ENCODE measurements at places on chromosomes 4 and X.
A peak's percentile ranks its signal among the peaks of the same experiment; 100 is the strongest.

GRCh38 chr4:38764277-38764676 is 18.5 kb downstream of the TLR10 start:
- no peak for DNase-seq

- peak; percentile 29 for DNase-seq
Measured at GRCh38 chrX:48835524-48836329, at the start of gene PCSK1N. TSS of gene PCSK1N (minus strand) at chrX:48835610. CDS start at chrX:48835532, 78 bp downstream.

GRCh38 chr4:147794314-147794680 is 62.4 kb downstream of the ARHGAP10 start:
- DNase-seq, result no peak

DNA sequence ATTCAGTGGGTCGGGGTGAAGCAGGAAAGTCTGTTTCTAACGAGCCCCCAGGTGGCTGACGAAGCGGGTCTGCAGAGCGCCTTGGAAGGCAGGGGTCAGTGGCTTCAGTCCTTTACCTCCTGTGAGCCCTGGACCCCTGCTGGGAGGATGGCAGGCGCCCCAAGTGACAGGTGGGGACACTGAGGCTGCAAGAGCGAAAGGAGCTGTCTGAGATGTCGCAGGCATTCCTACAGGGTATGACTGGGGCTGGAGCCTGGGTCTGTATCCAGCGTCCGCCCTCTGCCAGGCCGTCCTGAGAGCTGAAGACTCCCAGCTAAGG is 103.1 kb downstream of the PSAPL1 start:
- DNase-seq, result no peak

GRCh38 chr4:167196344-167197012 is 37.8 kb downstream of the SPOCK3 start:
- no peak for DNase-seq

DNA sequence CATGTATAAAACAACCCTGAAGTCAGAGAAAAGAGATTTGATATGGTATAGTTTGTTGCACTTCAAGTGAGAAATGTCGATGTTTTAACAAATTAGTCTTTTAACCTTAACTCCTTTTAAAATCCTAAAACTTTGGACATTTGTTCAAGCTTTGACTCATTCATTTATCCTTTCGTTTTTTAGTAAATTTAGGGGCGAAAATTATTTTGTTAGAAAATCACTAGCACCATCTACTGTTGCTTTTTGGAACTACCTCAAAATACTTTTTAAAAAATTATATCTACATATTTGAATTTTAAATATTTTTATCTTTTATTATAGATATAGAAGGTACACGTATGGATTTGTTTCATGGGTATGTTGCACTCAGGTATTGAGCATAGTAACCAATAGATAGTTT is 165.1 kb upstream of the POF1B start:
- DNase-seq, result no peak

DNA sequence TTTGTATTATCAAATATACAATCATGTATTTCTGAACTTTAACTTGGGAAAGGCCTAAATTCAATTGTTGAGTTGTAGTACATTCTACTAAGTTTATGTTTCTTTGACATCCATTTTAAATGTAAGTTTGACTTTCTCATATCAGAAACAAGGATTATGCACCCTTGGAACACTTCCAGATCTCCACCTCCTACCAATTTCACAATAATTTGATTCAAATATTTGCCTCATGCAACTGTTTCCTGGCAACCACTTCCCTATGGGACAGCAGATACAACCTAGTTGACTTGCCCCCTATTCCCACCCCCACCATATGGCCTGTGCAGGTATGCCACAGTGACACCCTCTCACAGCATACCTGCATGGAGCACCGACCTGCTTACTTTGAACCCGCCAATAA is 506.4 kb upstream of the PABPC4L start:
- no peak for DNase-seq

- no peak for DNase-seq
Measured at GRCh38 chr4:187294861-187295260, 571.2 kb upstream of the FAT1 start.

GRCh38 chrX:139932073-139932900 is 566 bp downstream of the ATP11C start:
- DNase-seq, result no peak

DNA sequence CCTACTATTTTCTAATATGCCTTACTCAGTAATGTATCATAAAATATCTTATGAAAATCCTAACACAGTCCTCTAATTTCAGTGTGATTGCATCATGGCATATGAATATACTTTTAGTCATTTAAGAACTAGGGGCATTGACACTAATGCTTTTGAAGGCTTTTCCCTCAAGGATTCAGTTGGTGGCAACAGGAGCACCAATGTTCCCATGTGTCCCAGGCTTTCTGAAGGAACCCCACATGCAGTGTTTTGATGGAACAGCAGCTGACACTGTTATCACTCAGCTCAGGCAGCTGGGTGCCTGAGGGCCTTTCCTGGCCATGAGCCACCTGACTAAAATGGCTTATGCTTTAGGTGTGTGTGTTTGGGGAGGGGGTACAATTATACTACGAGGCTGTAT is 348.3 kb downstream of the ARHGAP24 start:
- DNase-seq, result no peak

- no peak for DNase-seq
Measured at GRCh38 chr4:7649741-7650531, 215.2 kb upstream of the PSAPL1 start.

GRCh38 chrX:112669824-112670223 is 9.9 kb downstream of the LHFPL1 start:
- no peak for DNase-seq

DNA sequence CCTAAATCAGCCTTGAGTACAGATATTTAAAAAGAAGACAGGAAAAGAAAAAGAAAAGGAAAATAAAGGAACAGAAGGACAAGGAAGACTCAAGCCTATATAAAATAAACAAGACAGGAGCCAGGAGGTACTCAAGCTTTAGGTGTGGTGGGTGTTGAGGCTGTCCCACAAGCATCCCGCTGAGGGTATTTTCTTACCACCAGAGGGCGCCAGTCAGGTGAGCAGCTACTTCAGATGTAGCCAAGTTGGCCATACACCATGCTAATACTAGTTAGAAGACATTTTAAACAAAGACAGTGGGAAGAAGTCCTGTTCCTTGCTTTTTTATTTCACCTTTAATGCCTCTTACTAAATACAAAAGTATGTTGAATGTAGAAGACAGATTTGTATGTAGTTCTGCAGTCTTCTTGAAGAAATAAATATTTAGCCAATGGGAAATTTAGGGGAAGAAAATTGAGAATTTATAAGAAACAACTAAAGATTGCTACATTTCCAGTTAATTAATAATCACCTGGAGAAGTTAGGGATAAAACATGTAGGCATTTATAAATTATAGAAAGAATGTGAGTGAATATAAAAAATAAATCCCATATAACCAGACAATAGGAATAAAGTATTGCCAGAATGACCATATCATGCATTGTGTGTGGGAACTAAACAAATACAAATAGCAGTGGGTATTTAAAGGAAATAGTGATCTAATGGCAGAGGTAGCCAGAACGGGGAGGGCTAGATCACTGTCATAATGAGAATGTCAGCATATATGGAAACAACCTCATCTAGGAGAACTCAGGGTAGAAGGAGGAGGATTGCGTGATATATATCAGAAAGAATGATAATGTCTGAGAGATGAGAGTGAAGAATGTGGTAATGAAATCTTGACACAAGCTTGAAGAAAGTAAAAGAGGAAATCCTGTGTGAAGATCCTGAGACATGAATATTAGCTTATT is 71.0 kb downstream of the MTHFD2L start:
- DNase-seq, result no peak

DNA sequence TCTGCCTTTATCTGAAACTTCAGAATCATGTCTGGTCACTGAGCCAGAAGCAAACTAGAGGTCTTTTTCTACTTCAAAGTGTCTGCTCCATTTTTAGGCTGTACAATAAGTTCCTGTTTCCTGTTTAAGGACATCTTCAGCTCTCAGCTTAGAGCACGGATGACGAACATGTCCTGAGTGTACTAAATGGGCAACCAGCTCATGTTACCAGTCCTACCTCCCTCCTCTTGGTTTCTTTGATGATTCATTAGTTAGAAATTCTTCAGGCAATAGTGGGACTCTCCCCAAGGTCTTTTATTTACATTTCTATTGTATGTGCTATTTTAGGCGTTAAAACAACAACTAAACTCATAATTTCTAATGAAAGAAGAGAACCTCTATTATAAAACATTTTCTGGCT is 58.0 kb downstream of the ENPEP start:
- DNase-seq, result no peak

DNA sequence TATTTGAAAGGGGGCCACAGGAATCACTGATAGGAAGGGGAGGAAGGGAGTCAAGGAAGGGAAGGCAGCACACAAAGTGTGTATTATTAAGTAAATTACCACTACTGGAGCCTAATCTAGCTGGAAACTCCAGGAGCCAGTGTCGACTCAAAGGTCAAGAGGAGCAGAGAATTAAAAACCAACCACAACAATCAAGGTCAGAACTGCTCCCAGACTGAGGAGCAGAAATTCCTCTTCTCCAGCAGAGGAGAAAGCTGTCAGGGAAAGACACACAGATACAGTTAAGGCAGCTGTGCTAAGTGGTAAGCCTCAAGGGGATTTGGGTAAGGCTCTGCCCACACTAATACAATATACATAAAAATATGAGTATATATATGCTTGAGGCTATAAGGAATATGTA is 87.5 kb upstream of the PTPN13 start:
- DNase-seq, result no peak

- DNase-seq, result no peak
Measured at GRCh38 chrX:69231903-69232302, 66.7 kb upstream of the PJA1 start.

- DNase-seq, result no peak
Measured at GRCh38 chrX:156001001-156001666, 3.6 kb downstream of the IL9R start.

DNA sequence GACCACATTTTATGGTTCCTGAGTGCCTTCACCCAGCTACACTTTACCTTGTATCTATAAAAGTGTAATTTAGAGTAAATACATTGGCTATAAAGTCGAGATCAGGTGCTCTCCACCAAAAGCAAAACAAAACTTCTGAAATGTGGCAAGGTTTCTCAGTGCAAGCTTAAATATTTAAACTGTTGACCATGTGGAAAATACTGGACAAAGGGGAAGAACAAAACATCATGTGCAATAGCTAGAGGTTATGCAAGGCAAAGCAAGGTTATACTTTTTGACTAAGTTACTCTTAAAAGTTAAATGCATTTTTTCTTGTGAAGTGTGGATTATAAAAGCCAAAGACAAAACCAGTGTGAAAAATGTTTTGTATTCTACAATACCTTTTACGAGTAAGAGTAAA is 55.9 kb downstream of the UGT2A2 start:
- no peak for DNase-seq

DNA sequence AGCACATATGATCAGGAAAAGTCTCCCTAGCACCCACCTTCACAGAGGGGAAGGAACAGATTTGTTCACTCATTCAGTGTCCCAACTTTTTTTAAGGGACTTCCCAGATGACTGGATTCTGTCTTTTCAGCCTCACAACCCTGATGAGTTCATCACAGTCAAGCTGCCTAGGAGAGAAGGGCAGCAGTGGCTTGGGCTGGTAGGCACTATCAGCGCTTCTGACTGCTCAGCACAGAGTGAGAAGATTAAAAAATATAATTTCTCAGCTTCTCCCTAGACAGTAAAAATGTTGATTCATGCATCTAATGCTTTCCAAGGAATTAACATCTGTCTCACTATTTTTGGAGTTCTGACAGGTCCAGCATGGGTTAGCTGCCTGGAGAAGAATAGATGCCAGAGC is 328.2 kb downstream of the DTHD1 start:
- no peak for DNase-seq

GRCh38 chrX:97639526-97639925 is 755.8 kb downstream of the RPA4 start:
- DNase-seq, result peak; percentile 74

DNA sequence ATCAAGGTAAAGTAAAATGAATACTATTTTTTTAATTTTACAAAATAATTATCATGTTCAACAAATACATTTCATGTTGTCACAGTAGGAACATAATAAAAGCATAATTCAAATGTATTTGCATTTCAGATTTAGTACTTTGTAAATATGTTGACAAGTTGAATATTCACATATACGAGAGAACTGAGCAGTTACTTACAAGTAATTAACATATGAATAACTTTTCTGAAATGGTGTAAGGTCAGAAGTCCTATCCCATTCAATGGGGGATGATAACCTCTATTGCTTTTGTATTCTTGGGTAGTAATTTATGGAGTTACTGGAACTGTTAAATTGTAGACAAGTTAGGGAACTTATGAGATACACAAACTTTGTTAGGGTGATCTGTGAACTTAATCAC is 191.1 kb downstream of the COX7B2 start:
- DNase-seq, result no peak

- peak; percentile 50 for DNase-seq
Measured at GRCh38 chr4:10762561-10762960, 78.0 kb upstream of the CLNK start.

DNA sequence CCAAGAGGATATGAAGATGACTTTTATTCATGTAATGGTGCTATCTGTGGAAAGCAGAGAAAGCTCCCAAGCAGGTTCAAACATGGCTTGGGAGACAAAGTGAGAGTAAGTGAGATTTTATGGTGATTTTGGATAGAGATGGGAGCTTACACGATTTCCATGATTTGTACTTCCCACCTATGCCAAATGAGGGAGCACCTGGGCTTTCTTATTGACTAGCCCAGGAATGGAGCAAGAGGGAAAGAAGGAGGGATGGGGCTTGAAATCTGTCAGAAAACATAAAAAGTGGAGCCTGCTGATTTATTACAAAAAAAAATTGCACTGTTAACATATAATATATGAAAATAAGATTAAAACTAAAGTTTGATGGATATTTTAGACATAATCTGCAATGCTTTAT is 703.5 kb upstream of the PABPC4L start:
- no peak for DNase-seq

DNA sequence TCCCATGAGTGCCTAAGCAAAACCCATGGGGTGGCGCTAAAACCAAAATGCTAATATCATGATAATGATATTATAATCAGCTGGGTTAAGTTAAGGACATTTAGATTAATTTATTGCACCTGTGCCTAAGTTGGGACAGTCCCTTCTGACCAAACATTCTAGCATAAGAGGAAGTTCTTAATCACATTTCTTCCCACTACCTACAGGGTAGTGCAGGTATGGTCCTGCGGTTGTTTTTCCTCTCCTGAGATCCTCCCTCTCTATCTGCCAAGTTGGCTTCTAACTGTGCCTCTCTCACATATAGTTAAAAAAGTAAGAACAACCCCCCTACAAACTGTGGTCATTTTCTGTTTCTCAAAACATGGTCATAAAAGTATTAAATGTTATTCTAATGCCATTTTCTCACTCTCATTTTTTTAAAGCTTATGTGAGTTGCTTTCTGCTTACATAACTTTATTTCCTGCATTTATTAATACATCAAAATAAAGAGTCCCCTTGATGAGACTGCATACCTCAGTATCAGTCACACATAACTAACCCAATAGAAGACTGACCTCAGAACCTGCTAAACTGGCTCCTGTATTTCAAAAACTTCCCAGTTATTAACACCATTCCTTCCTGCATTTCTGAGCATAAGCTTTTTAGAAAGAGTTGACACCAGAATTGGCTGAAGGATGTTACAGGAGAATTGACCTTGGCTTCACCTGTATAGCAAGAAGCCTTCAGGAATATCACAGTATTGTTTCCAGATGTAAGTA is 1332.5 kb downstream of the FSTL5 start:
- no peak for DNase-seq

- no peak for DNase-seq
Measured at GRCh38 chr4:15953625-15954024, 9.3 kb downstream of the FGFBP2 start.
